ENCODE measurements at places on chromosomes 11 and 22.

- no peak for DNase-seq
Observed at GRCh38 chr22:37028692-37029674, 9.4 kb downstream of the MPST start.

DNA sequence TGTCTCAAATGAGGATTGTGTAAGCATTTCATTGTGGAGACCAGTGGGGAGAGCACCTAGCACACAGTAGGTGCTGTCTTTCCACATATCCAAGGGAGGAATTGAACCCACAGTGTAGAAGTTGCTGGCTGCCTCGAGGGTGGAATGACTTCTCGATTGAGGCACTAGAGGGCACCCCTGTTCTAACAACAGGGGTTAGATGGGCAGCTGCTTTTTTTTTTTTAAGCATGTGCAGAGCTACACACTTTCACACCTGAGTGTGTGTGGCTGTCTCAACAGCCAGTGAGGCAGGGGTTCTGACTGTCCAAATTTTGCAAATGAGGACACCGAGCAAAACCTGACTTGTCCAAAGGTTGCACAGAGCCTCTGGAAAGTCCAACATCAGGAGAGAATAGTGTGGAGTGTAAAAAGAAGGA lies 118.2 kb upstream of the CRYBB3 start:
- no peak for DNase-seq

- DNase-seq: no peak
Observed at GRCh38 chr11:102599642-102600261, 25.4 kb downstream of the MMP20 start.

DNA sequence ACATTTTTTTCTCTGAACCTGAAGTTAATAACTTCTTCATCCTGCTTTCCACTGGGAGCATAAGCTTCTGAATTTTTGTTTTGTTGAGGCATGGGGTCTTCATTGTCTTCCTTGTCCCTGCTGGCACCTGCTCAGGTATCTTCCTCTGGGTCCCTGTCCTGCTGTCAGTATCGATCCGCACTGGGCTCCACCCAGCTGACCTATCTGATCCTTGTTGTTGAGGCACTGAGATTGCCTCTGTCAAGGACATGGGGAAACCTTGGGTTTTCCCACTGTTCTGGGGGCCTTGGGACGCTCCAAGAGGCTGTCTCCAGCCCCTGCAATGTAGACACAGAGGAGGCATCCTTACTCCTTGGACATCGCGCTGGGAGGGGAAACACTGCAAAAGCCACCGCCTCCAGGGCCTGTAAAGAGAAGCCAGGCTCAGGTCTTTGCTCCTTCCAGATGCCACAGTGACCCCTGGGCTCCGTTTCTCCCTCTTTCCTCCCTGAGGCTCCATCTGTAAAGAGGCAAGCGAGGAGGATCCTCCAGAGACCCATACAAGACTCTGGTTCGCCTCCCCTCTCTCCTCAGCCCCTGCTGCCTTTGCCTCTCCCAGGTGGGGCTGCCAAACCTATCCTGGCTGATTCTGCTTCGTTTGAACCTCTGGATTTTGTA lies 8.6 kb upstream of the RBFOX2 start:
- no peak for DNase-seq

- DNase-seq: no peak
Observed at GRCh38 chr11:109264128-109264527, 157.9 kb upstream of the C11orf87 start.

GRCh38 chr11:130636722-130637464 lies 188.4 kb downstream of the ADAMTS15 start:
- DNase-seq: no peak

DNA sequence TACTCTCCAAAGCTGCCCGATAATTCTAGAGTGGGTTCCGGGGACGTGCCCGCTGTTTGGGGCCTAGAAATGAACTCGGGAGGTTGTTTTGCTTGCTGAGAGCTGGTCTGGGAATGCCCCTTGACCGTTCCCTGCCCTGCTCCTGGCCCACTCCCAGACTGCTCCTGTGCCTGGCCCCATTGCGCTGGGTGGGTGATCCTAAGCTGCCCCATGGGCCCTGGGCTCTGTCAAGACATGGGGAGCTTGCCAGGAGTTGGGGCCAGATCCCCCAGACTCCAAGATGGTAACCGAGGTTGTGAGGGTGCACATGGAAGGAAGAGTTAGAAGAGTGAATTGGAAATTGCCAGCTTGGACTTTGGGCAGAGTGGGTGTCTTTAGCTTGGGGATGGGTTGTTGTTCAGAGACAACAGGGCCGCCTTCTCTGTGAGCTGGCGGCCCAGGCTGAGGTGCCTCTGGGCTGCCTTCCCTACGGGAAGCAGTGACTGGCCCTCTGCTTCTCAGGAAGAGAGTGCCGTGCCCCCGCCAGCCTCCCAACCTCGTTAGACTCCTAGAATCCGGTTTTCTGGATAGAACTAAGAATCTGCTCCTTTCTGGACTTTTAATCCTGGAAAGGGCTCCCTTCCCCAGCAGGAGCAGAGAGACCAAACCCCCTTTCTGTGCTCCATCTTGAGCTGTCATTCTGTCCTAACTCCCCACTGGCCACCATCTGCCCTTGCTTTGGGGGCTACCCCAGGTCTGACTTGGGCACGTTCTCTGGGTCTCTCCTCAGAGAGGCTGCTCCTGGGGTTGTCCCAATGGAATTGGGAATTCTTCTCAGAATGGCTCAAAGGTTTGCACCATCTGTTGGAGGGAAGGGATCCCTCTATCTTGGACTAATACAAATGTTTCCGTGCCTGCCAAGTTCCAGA lies 1.8 kb downstream of the ST3GAL4 start:
- DNase-seq: no peak

GRCh38 chr11:74325649-74326645 lies 14.5 kb upstream of the P4HA3 start:
- DNase-seq: no peak

- peak; percentile 41 for DNase-seq
Observed at GRCh38 chr11:118699506-118700220, 20.2 kb upstream of the TREH start.

- no peak for DNase-seq
Observed at GRCh38 chr11:119483341-119483880, 60.4 kb upstream of the THY1 start.

DNA sequence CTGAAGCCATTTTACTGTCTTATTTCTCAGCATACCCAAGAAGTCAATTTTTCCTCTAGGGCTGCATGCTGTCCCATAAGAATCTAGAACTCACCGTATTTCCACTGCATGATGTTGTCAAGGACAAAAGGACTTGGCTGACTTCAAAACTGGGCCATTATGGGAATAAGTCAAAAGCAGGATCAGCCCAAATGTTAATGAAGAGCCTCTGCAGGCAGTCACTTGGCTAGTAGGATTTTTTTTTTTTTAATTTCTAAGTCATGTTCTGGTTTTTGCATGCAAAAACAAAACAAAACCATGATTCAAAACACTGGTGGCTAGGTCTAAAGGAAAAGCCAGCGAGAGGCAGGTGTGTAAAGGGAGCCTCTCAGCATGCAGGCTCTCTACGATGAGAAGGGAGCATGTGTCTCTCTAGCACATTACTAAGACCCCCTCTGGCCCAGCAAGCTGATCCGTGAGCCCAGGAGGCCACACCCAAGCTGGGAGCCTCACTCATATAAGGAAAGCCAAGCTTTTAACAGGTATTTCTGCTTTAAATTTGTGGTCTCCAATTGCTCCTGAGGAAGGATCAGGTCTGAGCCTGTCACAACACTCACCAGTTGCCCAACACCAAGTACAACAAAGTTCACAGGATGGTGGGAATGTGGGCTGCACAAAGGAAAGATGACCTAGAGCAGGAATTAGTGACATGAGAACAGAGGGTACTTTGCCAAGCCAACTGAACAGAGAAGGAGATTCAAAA lies 21.4 kb upstream of the STK33 start:
- DNase-seq: no peak

GRCh38 chr22:39486951-39487825 lies 14.9 kb upstream of the MIEF1 start:
- no peak for DNase-seq

DNA sequence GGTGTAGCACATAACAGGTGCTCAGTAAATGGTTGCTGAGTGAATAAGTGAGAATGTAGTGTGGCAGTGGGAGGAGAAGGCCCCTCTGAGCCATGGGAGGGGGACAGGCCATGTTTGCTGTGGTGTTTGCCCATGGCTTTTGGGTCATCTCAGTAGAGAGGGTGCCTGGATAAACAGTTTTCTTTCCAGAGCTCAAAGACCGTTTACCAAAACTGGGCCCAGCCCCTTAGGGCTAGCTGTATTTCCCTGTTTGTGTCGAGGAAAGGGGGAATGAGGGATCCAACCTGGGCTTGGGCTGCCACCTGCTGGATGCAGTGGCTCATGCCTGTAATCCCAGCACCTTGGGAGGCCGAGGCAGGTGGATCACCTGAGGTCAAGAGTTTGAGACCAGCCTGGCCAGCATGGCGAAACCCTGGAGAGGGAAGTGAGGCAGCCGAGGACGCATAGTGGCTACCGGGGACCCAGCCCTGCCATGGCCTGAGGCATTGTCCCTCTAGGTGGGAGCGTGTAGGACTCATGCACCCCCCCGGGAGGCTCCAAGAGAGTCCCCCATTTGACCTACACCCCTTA lies 8.7 kb upstream of the LTO1 start:
- no peak for DNase-seq
